ENCODE measurements at places on chromosomes 12 and 14.

- DNase-seq: no peak
Measured at GRCh38 chr12:94320109-94320508, 139.6 kb downstream of the CEP83 start.

GRCh38 chr12:27906658-27907473, 65.7 kb downstream of the PTHLH start:
- DNase-seq: no peak

DNA sequence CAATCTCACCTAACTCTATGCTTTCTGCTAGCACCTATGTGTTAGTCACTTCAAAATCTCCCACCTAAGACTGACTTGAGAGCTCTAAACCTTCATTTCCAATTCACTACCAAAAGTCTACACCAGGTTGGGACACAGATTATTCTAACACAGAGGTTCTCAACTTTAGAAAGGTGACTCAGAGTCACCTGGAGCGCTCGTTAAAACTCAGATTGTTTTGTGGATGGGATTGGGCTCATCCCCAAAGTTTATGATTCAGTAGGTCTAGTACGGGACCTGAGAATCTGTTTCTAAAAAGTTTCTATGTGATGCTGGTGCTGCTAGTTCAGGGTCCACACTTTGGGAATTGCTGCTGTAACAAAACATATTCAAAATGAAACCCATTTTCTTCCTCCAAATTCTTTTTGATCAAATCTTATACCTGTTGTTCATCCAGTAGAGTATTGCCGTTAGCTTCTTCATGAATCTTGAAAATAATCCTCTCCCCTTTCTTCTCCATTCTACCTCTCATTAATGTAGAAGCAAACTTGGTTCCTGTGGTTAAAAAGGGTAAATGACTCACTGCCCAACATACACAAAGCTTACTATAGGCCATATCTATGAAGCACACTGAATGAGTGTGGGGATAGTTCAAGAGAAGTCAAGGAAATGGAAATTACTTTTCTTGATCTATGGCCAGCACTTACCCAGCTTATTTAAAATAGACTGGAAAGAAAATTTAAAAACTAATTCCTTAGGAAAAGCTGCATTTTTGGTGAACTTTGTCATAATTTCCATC, 206.7 kb downstream of the KIF21A start:
- no peak for DNase-seq

- no peak for DNase-seq
Measured at GRCh38 chr14:72850360-72850759, 43.5 kb downstream of the DPF3 start.

GRCh38 chr12:62254967-62255366, 5.2 kb upstream of the USP15 start:
- DNase-seq: no peak

DNA sequence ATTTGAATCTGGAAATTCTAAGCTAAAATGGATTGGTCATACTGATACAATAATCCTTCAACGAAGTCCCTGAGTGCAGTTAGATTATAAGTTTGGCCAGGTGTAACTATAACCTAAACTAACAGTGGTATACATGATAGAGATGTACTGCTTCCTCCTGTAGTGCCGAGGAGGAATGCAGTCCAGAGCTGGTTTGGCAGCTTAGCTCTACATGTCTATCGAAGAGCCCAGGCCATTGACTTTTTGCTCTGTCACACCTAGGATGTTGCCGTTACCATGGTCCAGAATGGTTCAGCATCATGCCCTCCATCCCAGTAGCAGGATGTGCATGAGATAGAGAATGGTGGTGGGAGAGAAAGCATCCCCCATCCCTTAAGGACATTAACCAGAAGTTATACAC, 318.1 kb downstream of the ZFP36L1 start:
- no peak for DNase-seq

GRCh38 chr12:125064492-125064891, 743 bp upstream of the AACS start:
- DNase-seq: no peak

DNA sequence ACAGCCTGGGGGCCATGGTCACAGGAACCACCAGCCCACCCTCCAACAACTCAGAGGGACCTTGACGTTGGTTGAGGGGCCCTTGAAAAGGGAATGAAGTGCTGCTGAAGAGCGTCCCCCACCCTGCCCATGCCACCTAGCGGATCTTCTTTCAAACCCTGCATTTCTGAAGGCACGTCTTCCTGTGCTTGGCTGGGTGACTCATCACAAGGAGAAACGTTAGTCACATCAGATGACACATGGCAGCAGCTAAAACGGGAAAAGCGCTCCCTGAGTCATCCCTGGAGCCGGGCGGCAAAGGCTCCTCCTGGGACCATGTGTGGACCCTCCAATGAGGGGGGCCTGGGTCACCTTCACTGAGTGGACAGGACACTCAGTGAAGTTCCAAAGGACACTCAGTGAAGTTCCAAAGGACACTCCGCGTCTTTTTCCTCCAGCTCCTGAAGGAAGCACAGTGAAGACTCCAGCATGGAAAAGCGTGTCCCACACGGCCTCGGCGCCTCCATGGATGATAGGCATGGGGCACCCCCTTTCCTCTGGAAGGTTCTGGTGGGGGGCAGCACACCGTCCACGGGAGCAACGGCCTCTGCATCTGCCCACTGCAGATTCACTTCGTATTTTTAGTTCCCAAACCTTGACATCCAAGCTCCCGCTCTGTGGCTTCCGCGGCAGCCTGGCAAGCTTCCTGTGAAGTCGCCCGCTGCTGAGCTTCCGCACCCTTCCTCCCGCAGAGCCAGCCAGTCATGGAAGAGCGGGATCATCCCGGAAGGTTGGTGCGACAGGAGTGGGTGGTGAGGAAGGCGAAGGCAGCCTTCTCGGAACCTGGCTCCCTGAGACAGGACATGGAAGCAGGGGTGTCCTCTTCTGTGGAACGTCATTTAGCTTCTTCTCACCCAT, 383.4 kb downstream of the VRK1 start:
- DNase-seq: no peak

- no peak for DNase-seq
Measured at GRCh38 chr14:86179980-86180379, 650.0 kb downstream of the FLRT2 start.

DNA sequence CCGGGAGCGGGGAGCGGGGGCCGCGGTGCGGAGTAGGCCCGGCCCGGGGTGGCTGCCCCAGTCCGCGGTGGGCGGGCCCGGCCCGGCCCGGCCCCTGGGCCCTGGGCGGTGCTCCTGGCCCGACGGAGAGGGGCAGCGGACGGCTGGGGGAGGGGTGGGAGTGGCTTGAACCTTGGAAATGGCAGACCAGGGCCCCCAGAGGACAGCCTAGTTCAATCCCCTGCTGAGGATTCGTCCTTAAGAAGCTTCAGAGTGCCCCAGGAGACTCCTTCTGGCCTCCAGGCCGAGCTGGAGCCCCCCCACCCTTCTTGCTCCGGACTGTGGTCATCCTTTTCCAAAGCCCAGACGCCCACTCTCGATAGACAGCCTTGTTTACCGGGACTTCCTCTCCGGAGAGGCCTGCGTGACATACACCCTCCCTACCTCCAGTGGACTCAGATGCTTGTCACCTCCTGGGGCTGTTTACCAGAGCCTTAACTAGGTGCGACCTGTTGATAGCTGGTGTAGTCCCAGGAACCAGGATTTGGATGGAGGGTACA, 458 bp downstream of the KHNYN start:
- peak; percentile 52 for DNase-seq

DNA sequence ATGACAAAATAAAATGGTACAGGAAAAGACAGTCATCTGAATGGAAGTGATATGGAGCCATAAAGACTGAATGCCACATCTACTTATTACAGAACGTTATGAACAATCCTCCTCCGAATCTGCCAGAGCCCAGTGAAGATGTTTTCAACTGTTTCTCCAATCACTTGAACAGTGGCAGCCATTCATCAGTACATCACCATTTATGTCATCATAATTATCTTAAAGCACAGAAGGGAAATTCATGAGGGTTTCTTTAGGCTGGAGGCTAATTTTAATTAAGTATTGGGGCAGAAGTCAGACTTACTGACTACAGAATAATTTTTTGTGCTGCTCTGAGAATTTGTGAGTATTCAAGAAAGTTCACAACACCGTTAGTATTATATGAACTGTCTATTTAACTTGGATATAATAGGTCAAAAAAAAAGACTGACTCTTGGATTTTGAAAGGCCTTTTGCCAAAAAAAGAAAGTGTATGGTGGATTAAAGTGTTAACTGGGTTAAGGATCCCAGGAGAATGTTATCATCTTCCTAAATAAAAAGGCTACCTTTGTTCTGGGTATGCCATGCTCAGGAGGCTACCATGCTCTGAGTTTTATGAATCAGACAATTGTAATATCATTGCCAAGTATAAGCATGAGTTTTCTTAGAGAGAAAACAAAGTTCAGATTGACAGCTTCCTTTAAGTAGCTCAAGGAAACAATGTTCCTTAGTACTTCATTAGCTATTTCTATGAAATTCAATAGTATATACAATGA, 40.1 kb downstream of the PDZRN4 start:
- DNase-seq: no peak

- DNase-seq: no peak
Measured at GRCh38 chr12:96177013-96177412, 17.2 kb upstream of the ELK3 start.
